ENCODE measurements at places on chromosomes 2 and 18.

- peak; percentile 62 for DNase-seq
Measured at GRCh38 chr2:189580658-189581353, at the start of gene SLC40A1. Gene SLC40A1, minus strand, starts transcription at chr2:189580786. Its CDS starts 326 bp downstream, at chr2:189580460.

- DNase-seq: no peak
Measured at GRCh38 chr2:176710657-176711186, 441.5 kb downstream of the MTX2 start.

- no peak for DNase-seq
Measured at GRCh38 chr18:55268151-55268601, 308.9 kb upstream of the CCDC68 start.

- no peak for DNase-seq
Measured at GRCh38 chr2:108623616-108624015, 89.3 kb downstream of the LIMS1 start.

DNA sequence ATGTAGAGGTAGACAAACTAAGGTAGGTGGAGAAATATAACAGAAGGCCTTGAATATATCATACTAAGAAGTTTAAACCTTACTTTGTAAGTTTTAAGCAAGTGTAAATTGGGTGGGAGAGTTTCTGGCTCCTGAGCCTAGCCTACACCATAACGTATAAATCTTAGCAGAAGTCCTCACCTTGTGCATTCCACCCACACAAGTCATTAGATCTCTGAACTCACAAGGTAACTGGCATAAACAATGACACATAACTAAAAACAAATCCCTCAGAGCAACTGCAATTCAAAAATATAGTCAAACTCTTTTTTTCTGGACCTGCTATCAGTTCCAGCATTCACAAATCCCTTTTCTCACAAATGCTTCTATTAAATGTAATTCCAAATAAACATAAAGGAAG lies 9.4 kb downstream of the REV1 start:
- DNase-seq: no peak

DNA sequence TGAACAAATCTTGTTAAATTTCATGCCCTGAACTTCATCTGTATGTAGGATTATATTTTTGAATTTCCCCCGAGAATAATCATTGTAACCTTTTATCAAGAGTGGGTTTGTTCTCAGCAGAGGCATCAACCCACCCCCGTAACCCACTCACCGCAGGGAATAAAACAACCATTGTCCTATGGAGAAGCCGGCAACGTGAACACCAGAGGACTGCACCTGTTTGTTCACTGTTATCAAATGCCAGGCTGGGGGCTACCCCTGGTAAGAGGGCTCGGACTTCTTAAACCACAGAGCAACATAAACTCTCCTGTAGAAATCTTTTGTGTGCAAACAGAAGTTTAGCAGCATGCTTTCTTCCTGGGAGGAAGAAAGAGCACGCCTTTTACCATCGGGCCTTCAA lies 610.4 kb downstream of the ERBB4 start:
- no peak for DNase-seq

- no peak for DNase-seq
Measured at GRCh38 chr2:7093376-7093775, 176.2 kb downstream of the RNF144A start.

GRCh38 chr18:27712066-27712465 lies 464.9 kb downstream of the CDH2 start:
- DNase-seq: no peak

DNA sequence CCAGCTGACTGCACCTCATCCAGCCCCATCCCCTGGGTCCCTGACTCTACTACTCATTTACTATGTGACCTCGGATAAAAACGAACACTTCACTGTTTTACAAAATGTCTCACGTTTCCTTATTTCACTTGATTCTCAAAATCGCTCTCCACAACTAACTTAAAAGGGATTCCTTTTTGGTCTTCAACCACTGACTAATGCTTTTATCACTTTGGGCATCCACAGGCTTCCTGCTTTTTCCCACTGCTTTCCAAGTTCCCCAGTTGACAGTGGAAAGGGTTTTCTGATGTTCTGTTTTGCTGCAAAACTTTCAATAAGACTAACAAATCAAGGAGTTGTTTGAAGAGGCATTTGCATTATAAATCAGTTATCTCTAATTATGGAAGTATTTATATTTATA lies 24.1 kb downstream of the EIF2AK3 start:
- DNase-seq: no peak

DNA sequence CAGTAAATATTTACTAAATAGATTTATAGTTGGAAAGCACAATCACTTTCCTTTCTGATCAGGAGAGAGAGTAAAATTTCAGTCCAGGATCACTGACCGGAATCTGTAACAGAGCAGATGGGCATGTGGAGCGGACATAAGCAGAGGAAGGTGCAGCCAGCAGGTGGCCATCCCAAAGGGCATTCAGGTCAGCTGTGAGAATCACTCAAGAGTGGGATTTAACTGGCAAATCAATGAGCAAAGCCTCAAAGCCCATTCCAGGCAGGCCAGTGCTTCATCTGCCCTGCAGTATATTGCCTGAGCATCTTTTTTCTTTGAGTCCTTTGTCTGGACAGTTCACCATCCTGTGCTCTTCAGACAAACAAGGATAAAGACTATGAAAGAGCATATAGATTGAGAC lies 166.4 kb upstream of the SLC14A2 start:
- no peak for DNase-seq

GRCh38 chr2:172655091-172655837 lies 80.4 kb upstream of the RAPGEF4 start:
- DNase-seq: no peak

DNA sequence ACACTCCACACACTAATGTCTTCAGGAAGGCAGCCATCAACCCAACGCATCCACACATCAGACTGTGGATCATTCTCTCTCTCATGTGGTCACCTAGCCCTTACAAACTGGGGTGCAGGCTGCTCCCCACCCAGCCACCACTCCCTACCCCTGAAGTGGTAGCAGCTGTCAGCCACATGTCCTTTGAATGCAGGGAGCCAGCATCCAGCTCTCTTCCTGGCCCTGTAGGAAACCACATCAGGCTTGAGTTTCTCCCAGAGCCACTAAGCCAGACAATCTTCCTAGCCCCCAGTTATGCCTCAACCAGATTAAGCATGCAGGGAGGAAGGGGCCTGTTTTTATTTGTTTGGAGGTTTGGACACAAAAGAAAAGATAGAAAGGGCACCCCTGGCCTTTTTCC lies 52.8 kb upstream of the SPP2 start:
- DNase-seq: no peak

- DNase-seq: no peak
Measured at GRCh38 chr2:26394694-26395093, 7.0 kb upstream of the DRC1 start.

- no peak for DNase-seq
Measured at GRCh38 chr2:240252872-240253511, 112.5 kb upstream of the OTOS start.

- no peak for DNase-seq
Measured at GRCh38 chr2:85423525-85423924, 5.0 kb downstream of the SH2D6 start.

DNA sequence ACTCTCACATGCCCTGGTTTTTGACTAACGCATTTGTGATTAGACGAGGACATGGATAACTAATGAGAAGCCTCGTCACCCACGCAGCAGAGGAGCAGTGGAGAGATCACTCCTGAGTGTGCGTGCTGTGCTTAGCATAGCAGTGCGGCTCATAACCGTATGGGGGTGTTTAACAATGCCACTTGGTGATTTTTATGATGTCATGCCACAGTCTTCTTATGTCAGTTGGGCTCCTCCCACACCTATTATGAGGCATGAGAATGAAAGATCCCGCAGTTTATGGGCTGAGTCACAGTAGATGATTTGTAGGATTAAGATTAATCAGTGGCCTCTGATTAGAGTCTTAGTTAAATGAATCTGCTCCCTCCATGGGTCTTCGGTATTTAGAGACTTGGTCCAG lies 2.5 kb upstream of the SMIM21 start:
- DNase-seq: no peak

DNA sequence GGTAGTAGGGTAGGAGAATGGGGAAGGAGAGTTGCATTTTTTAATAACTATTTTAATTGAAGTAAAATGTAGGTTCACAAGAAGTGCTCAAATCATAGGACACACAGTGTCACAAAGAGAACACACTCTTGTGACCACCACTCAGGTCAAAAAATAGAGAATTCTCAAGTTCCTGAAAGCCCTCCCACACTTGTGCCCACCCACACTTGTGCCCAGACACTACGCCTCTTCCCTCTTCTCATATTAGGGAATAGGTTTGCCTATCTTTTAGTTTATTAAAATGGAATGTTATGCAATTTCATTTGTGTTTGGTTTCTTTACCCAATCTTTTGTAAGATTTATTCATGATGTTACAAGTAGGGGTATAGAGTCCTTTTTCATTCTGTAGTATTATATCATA lies 67.2 kb downstream of the UGGT1 start:
- no peak for DNase-seq

GRCh38 chr2:221554769-221555493 lies 17.2 kb downstream of the EPHA4 start:
- no peak for DNase-seq

- DNase-seq: no peak
Measured at GRCh38 chr2:227796045-227796711, 17.5 kb upstream of the CCL20 start.

DNA sequence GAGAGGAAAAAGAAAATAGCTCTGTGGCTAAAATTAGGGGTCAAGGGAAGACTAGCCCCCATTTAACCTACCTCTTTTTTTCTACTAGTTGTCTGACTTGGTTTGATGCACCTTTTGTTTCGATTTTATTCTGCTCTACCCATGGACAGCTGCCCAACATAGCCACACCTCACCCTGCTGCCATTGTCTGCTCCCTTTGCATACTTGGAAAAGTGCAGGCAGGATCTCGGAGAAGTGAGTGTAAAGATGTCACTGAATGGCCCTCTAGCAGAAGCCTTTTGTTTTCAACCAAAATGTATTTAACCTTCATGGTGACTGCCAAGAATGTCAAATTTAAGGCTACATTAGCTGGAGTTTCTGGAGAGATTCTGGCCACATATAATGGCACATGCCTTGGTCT lies 62.9 kb downstream of the SETBP1 start:
- no peak for DNase-seq

GRCh38 chr2:34308140-34308539 lies 709.0 kb upstream of the FAM98A start:
- DNase-seq: no peak

DNA sequence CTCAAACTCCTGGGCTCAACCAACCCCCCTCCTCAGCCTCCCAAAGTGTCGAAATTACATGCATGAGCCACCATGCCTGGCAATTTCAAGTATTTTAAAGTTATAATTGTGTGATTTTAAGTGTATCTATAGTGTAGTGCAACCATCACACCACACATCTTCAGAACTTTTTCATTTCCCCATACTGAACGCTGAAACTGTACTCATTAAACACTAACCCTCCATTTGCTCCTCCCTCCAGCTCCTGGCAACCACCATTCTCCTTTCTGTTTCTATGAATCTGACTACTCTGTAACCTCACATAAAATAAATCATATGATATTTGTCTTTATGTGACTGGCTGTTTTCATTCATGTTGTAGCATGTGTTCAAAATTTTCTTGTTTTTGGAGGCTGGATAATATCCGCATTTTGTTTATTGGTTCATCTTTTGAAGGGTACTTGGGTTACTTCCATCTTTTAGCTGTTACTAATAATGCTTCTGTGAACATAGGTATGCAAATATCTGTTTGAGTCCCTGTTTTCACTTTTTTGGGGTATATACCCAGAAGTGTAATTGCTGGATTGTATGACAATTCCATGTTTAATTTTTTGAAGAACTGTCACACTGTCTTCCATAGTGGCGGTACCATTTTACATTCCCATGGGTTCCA lies 188.2 kb downstream of the PLCL1 start:
- no peak for DNase-seq

GRCh38 chr2:22454826-22455485 lies 930.0 kb upstream of the KLHL29 start:
- DNase-seq: no peak

DNA sequence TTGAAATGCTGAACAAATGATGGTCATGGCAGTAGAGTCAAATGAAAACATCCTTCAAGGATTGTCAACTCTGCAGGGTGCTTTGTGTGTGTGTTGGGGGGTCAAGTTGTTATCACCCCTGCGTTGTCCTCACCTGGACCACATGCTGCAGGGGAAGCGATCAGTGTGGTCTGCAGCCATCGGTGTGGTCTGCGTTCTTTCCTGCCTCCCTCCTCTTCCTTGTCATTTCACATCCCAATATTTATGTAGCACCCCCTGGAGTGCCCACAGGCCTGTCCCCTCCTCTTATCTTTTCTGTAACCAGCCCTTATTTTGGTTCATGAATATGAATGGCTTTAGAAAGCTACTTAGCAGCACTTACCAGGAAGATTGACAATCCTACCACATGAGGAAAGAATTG lies 38.9 kb downstream of the UGP2 start:
- DNase-seq: no peak

GRCh38 chr18:35060122-35060815 lies 19.1 kb downstream of the MAPRE2 start:
- no peak for DNase-seq

- DNase-seq: no peak
Measured at GRCh38 chr2:38742797-38743559, 8.2 kb downstream of the SRSF7 start.

DNA sequence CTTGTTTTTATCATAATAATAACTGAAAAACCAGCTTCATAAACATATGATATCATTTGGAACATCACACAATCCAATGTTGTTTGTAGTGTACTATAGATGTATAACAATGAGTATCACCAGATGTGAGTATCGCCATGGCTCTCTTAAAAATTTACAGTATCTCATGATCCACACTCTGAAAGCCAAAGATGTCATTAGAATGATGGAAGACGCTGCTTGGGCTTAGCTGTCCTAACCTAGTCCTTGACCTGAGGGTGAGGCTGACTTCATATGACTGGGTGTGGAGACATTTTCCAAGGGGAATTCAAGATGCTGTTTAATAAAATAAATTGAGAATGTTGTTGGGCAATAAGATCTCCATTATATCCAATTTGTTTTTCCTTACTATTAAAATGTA lies 242.6 kb downstream of the RIT2 start:
- DNase-seq: no peak

GRCh38 chr18:58552057-58552461 lies 76.8 kb downstream of the ALPK2 start:
- no peak for DNase-seq

GRCh38 chr2:200185628-200186000 lies 120.9 kb upstream of the SPATS2L start:
- DNase-seq: no peak

- no peak for DNase-seq
Measured at GRCh38 chr2:100810603-100811145, 9.3 kb upstream of the NPAS2 start.

GRCh38 chr18:56509656-56510055 lies 128.7 kb downstream of the TXNL1 start:
- no peak for DNase-seq

Data from HuH-7.5 (cell line).